Renal pelvis (tissue), 12 donors: ENCODE measurements at places on chromosomes 7 and 10.
A peak's percentile ranks its signal among the peaks of the same experiment; 100 is the strongest.

- no peak for DNase-seq
Observed at GRCh38 chr7:13832346-13832745, 157.1 kb downstream of the ETV1 start.

DNA sequence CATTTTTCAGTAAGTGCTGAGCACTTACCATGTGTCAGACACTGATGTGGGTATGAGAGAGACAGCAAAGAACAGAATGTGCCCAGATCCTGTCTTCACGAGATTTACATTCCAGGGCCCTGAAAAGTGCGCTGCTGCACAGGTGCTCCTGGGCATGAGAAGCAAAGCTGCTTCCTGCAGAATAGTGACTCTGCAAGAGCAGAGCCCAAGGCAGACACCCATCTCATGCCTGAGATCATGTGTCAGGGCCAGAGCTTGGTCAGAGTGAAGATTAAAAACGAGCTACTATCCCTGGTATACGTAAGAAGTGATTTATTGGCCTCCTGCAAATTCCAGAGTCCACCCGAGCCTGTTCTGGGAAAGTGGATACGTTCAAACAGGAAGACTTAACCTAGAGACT, 824.4 kb downstream of the GRID1 start:
- no peak for DNase-seq

DNA sequence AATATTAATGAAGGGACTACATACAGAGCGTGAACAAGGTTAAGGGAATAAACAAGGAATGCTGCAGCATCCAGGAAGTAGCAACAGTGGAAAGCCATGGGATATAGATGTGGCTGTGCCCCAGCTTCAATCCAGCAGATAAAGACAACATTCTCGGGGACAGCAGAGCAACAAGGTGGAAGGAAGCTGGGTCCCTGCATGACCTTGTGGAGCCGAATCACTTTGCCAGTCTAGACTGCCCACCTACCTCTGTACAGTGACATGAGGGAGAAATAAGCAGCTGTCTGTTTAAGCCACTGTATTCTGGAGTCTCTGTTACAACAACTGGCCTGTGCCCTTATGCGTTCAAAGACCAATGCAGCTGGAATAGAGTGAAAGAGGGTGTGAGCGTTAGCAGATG, 30.1 kb upstream of the SAMD8 start:
- no peak for DNase-seq

- no peak for DNase-seq
Observed at GRCh38 chr7:150937848-150938561, 40.1 kb downstream of the KCNH2 start.

- DNase-seq, result no peak
Observed at GRCh38 chr10:1776127-1776662, 38.9 kb upstream of the ADARB2 start.

GRCh38 chr7:36918591-36918990, 194.3 kb upstream of the AOAH start:
- no peak for DNase-seq

DNA sequence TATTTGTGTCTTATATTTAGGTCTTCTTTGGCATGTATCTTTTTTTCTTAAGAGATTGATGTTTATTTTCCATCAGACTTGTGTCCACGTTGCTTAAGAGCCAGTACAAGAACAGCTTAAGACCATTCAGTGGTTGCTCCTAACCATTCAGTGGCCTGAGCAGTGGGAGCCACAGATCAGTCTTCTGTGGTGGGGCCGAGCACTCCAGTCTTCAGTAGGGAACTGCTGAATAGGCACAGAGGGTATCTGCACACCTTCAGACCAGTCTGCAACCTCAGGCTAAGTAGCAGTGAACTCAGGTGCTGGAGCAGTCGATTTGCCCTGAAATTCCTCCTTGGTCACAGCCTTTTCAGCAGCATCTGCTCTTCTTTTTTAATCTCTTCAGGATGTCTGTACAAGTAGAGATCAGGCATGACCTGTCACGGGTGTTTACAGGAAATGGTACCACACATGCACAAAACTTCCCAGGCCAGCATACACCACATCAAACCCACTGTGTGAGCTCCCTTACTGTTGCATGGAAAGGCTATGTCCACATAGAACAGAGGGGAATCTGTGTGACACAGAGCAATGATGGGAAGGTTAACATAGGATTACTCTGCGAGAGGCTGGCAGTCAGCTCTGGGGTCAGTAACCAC, 51.5 kb downstream of the FAM107B start:
- DNase-seq, result no peak

- DNase-seq, result no peak
Observed at GRCh38 chr7:128812514-128813168, 17.6 kb upstream of the FLNC start.

DNA sequence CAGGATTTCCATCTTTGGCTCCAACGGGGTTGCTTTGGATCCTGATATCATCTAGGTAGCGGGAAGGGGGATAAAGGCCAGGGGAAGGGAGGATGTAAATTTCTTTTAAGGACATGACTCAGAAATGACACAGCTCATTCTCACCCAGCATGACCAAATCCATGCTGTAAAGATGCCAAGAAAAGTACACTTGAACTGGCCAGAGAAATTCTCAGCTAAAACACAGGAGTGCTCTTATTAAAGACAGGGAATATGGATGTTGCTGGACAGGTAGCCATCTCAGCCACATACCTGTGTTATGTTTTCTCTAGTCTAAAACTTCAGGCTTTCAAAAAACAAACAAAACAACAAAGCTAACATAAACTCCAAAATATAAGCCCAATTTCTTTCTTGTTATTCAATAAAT, 68.3 kb downstream of the NAMPT start:
- no peak for DNase-seq

DNA sequence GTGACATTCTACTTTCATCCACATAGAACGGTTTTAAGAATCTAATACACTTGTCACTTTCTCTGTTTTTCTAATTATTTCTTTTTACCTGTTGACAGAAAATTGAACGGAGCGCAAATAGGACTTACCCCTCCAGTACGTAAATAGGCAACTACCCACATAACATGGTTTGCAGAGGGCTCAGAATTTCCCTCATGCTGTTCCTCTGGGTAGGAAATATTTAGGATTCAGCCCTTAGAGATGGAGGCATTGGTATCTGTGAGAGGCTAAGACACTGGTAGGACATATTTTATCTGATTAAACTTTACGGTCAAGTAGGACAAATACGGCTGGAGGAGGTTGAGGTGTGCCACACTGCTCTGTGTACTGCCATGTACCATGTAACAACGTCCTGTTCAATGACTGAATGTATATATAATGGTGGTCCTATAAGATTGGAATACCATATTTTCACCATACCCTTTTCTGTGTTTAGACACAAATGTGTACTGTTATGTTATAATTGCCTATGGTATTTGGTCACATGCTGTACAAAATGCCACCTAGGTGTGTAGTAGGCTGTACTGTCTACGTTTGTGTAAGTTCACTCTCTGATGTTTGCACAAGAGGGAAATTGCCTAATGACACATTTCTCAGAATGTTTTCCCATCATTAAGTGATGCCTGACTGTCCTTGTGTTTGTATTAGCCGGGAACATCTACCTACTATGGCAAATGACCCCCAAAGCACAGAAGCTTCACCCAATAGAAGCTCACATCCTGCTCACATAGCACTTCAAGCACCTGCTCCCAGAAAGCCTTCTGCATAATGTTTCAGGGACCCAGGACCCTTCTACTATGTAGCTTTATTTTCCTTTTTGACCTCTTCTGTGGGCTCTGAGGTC, 429.4 kb upstream of the AKR1E2 start:
- no peak for DNase-seq

DNA sequence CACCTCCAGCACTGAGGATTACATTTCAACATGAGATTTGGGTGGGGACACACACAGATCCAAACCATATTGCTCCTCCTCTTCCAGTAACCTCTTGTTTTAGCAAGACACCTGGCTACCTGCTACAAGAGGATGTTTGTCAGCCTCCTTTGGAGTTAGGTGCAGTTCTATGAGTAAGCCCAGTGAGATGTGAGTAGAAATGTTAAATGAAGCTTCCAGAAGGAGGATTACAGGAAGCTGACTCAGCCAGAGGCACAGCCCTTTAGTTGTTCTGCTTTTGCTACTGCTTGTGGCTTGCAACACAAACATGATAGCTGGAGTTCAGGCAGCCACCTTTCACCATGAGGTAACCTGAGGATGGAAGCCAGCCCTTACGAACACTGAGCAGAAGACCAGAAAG, 382.7 kb upstream of the RNF32 start:
- no peak for DNase-seq

DNA sequence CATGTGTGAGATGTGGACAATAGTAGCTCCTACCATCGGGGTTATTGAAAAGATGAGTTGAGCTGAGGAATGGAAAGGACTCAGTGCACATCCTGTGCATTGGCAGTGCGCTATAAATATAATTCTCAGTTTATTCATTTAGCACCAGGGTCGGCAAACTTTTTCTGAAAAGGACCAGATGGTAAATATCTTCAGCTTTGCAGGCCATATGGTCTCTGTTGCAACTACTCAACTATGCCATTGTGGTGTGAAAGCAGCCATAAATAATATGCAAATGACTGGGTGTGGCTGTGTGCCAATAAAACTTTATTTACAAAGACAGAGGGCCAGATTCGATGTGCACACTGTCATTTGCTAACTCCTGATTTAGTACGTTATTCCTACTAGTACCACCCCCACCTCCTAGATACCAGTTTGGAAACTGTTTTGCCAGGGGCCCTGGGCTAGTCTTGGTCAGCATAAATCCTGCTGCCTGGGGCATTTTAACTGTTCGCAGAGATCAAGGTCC, 422.9 kb upstream of the MKI67 start:
- no peak for DNase-seq

GRCh38 chr10:67819768-67820204, 18.2 kb downstream of the DNAJC12 start:
- DNase-seq, result no peak

DNA sequence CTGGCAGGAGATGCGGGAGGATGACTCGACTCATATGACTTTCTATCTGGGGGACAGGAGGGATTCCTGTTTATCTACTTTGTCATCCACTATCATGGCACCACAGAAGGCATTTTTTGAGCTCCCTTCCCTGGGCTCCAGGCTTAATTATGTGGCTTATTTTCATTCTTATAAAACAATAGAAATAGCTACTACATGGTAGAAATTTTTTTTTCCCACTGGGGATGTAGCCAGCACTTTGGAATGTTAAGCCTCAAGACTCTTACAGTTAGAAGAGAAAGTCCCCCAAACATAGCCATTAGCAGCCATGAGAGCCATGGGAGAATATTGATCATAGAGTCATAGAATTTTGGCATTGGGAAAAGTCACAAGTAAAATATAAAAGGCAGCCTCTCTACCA, 14.6 kb upstream of the FAM180A start:
- no peak for DNase-seq

DNA sequence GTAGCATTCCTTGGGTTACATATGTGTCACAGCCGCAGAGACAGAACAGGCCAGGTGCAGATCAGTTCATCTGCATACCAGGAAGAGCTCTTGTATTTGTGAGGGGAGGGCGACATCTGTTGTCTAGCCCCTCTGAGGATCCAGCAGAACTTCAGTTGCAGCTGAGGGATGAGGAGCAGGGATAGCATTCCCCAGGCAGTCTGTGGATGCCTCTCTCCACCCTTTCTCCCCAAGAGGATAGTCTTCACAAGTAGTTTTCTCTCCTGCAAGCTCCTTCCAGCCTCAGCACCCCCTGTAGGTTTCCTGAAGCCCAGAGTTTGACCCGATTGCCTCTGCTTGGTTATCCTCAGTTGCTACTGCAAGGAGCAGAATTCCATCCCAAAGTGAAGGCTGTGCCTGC, 2.6 kb downstream of the SCD start:
- no peak for DNase-seq

- no peak for DNase-seq
Observed at GRCh38 chr7:154767821-154768415, 235.0 kb downstream of the PAXIP1 start.

- no peak for DNase-seq
Observed at GRCh38 chr10:93463723-93464476, 18.2 kb downstream of the MYOF start.

DNA sequence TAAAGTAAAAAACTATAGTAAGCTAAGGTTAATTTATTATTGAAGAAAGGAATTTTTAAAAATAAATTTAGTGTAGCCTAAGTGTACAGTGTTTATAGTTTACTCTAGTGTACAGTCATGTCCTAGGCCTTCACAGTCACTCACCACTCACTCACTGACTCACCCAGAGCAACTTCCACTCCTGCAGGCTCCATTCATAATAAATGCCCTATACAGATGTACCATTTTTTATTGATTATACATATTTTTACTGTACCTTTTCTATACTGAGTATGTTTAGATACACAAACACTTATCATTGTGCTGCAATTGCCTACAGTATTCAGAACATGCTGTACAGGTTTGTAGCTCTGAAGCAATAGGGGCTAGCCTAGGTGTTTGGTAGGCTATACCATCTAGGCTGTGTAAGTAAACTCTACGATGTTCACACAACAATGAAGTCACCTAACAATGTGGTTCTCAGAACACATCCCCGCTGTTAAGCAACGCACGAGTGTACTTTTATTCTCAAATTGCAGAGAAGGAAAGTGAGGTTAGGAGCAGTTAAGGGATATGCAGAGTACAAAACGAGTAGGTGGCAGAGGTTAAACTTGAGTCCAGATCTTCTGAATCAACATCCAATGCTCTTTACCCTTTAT, 38.9 kb upstream of the PLCE1 start:
- DNase-seq, result no peak

GRCh38 chr7:118312966-118313365, 88.5 kb downstream of the ANKRD7 start:
- DNase-seq, result no peak

GRCh38 chr10:69004821-69005220, 16.2 kb downstream of the KIFBP start:
- DNase-seq, result peak; percentile 15

GRCh38 chr7:33903791-33904680, 1.3 kb upstream of the BMPER start:
- DNase-seq, result peak; percentile 57

DNA sequence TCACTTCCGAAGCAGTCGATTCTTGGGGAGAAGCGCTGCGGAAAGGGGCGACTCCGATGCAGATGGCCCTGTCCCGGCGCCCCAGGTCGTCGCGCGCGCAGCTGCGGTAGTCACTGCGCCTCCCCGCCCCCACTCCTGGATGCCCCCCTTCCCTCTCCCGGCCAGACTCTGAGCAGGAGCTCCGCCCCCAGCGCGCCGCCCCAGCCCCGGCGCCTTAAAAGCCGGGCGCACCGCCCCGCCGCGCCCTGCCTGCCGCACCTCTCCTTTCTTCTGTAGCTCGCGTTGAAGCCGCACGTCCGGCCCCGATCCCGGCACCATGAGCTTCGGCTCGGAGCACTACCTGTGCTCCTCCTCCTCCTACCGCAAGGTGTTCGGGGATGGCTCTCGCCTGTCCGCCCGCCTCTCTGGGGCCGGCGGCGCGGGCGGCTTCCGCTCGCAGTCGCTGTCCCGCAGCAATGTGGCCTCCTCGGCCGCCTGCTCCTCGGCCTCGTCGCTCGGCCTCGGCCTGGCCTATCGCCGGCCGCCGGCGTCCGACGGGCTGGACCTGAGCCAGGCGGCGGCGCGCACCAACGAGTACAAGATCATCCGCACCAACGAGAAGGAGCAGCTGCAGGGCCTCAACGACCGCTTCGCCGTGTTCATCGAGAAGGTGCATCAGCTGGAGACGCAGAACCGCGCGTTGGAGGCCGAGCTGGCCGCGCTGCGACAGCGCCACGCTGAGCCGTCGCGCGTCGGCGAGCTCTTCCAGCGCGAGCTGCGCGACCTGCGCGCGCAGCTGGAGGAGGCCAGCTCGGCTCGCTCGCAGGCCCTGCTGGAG, at the start of gene INA:
INA (plus strand) TSS at position 243 of the 817 bp plus-strand sequence; CDS start at position 317, 74 bp downstream.
- peak; percentile 73 for DNase-seq
